ENCODE measurements at places on chromosomes 4 and X.

GRCh38 chr4:165207016-165207430, 338 bp upstream of the KLHL2 start:
- no peak for DNase-seq

DNA sequence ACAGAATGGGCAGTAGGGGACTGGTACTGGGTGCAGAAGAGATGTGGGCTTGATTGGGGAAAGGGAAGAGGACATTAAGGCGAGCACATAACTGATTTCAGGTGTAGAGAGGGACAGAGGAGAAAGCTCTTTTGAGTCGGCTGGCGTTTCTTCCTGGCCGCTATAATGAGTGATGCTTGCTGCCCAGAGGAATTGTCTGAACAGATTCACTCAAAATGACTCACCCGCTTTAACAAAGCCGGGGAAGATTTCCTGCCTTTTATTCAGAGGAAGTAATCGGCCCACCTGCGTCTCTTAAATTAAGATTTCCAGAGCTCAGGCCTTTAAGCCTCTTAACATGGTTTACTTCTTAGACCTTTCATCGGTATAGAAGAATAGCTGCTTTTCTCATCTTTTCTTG, 102.1 kb upstream of the AP1S2 start:
- DNase-seq = no peak

DNA sequence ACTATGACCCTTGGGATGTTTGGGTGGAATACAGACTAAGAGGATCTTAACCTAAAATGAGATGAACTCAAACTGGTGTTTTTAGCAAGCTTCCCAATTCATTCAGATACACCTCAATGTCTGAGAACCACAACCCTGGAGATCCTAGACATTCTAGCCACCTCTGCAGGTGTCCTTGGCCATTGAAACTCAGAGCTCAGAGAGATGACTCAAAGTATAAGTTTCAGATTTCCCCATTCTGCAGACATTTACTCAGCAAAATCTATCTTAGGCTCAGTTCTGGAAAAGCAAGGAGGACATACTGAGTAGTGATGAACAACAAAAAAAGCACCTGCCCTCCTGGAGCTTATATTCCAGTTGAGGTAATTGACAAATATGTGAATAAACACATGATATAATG, 47.8 kb downstream of the COMMD8 start:
- DNase-seq = no peak

DNA sequence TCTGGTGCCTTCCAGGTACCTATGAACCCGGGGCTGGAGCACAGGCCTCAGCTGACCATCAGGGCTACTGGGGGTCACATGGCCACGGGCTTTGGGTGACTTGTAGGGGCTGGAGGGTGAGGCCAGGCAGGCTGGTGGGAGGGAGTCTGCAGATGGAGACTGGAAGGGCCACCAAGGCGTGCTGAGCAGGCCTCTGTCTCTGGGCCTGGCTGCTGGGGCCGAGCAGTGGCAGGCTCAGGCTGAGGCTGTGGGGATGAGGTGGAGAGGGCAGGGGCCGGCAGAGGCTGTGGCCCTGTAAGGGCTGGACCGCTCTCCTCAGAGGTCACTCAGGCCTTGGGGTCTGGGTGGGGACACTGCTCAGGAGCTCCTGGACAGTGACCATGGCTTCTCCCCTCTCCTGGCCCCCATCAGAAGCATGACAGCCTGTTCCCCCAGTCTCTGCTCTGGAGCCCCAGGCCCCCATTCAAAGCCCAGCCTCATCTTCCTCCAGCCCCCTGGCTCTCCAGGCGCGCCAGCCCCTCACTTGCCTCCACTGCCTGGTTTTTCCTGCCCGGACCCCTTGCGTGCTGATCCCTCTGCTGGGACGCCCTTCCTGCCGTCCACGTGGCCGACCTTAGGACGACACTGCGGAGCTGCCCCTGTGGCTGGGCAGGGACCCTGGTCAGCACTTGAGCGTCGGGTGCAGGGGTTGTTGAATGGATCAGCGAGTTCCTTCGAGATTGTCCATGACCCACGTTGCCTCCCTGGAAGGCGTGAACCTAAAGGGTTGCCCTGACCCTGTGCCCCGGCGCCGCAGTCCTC, 11.1 kb upstream of the NAT8L start:
- DNase-seq = no peak

- no peak for DNase-seq
Measured at GRCh38 chr4:107600436-107600835, 119.6 kb downstream of the PAPSS1 start.

DNA sequence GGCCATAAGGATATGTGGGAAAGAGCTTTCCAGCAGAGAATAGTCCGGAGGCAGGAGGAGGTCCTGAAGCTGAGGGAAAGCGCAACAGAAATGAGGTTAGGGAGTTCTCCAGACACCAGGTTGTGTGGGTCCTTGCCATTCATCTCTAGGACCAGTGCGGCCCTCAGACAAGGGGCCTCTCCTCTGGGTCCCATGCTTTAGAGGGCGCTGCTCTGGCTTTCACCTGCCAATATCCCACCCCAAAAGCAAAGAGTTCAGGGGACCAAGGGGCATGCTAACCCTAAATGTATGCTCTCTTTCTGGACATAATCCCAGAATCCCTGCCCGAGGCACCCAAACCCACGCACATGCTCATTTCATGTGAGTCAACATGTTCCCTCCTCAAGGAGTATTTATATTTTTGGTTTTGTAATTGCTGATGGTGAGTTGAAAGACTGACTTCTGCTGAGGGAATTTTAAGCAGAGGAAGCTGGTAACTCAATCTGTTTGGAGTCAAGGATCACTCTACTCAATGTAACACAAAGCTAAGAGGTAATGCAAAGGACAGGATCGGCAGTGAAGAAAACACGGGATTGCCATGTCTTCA, 14.8 kb downstream of the RPL34 start:
- no peak for DNase-seq

- no peak for DNase-seq
Measured at GRCh38 chr4:72375073-72375736, 193.8 kb downstream of the ADAMTS3 start.

DNA sequence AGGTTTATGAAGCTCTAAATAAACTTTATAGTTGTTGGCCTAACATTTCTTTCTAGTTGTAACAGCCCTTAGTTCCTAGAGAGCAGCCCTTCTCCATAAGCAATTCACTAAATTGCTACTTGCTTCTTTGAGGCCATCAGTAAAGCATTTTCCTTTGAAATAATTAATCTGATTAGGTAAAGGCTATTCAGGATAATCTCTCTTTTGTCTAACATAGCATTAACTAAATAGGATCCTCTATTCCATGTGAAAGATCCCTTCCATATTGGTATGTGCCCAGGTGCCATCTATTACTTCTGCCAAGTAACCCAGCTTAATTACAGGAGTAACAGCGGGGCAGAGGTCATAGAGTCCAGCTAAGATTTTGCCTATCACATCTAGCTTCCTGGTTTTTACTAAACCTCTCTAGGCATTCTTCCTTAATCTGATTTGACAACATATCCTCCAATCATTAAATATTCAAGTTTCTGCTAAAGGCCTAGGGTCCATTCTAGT, 1408.0 kb downstream of the PCDH18 start:
- no peak for DNase-seq

DNA sequence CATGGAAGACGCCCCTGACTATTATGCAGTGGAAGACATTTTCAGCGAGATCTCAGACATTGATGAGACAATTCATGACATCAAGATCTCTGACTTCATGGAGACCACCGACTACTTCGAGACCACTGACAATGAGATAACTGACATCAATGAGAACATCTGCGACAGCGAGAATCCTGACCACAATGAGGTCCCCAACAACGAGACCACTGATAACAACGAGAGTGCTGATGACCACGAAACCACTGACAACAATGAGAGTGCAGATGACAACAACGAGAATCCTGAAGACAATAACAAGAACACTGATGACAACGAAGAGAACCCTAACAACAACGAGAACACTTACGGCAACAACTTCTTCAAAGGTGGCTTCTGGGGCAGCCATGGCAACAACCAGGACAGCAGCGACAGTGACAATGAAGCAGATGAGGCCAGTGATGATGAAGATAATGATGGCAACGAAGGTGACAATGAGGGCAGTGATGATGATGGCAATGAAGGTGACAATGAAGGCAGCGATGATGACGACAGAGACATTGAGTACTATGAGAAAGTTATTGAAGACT, 3.6 kb downstream of the TSPYL2 start:
- no peak for DNase-seq

DNA sequence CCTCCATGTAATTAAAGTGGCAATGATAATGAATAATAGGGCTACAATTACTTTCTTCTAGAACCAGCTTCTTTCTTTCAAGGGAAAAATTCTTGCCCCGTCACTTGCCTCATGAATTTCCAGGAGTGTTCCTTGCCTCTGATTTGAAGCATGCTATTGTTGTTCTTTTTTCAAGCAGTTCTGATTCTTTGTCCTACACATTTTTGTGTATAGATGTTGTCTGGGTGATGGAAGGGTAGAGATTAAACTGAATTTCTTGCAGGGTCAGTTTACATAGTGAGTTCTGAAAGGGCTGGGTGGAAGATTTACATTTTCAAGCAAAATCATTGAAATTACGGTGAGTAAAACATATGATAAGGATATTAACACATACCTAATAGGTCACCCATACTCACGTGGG, 107.0 kb upstream of the TENM3 start:
- no peak for DNase-seq

DNA sequence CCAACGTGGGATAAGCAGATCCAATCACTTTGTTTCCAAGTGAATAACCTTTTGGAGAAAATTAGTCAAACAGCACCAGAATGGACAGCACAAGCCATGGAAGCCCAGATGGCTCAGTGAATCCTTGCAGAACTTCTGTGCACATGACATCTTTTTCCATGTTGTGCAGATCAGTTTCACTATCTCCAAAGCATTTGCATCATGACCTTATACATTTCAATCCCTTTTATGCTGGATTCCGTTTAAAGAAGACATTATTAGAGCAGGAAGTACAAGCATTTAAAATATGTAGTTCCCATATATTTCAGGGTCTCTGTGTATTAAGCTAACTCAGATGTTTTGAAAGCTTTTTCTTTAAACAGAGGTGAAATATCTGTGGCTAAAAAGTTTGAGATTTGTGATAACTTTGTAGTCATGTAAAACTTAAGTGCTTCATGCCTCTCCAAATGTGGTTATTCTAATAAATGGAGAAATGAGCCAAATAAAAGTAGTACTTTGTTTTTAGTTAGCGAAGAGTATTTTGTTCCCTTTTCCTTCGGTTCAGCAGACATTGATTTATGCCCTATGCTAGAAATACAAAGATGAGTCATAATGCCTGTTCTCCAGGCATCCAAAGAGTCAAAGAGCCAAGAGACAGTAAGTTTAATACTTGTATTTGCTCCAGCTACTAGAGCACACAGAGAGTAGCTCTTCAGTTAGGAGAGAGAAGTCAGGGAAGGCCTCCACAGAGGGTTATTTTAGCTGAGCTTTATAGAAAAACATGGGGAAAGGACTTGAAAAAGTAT, 39.0 kb downstream of the PLAC8 start:
- no peak for DNase-seq

DNA sequence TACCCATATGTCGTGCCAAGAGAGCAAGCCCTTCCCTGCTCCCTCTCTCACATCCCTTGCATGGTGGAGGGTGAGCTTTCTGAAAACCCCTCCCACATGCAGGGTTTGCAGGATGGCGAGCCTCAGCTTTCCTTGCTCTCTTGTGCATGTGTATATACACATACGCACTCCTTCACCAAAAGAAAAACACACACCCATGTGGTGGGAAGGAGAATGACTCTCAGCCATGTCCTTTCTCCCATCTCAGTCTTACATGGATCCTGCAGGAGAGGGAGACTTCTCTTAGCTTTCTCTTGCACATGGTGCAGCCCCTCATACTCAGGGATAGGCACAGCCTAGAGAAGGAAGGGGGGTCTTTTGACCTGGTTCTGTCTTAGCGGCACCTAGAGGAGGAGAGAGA, 81.1 kb downstream of the CLCN5 start:
- no peak for DNase-seq

DNA sequence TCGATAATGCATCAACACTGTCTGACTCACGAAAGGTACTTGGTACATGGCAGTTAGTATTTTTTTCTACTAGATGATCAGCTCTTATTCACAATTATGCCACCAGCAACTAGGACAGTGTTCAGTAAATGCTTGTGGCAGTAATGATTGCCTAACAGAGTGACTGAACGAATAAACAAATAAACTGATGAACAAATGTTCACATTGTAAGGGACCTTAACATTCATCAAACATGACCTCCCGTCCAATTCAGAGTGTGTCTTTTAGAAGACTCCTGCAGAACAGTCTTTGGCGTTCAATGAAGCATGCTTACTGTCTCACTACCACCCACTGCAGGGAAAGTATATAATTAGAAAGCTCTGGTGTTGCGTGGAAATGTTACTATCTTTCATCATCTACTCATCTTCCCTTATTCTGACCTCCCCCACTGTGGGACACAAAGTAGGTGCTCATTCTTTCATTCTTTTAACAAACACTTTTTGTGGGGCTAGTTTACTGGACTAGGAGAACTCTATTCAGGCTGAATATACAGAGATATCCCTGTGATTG, 319.3 kb downstream of the RAB28 start:
- no peak for DNase-seq

DNA sequence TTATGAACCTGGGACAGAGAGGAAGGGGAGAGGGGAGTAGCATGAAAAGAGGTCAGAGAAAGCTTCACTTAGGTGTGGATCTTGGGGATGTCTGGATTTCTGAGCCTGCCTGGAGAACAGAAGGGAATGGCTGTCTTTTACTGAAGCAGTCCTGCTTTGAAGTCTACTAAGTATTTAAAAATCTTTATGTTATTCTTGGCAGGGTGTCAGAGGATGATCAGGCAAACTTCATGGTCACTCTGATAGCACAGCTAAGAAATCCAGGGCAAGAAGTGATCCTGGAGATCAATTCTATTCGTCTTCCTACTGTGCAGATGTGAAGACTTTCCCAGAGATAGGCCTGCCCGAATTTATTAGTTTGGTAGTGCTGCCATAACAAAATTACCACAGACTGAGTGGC, 464.4 kb upstream of the BOD1L1 start:
- DNase-seq = no peak

GRCh38 chrX:77556276-77556675, 109.1 kb downstream of the FGF16 start:
- no peak for DNase-seq

GRCh38 chr4:168139336-168139735, 47.0 kb downstream of the ANXA10 start:
- DNase-seq = no peak

- no peak for DNase-seq
Measured at GRCh38 chr4:3397128-3397527, 44.6 kb upstream of the HGFAC start.

- DNase-seq = no peak
Measured at GRCh38 chr4:42843694-42844093, 48.8 kb upstream of the GRXCR1 start.

GRCh38 chrX:71098302-71098701, 2.7 kb downstream of the FOXO4 start:
- peak; percentile 67 for DNase-seq

- DNase-seq = no peak
Measured at GRCh38 chr4:84985952-84986351, 19.5 kb upstream of the WDFY3 start.

GRCh38 chr4:185702147-185702663, 109.8 kb downstream of the SORBS2 start:
- no peak for DNase-seq

DNA sequence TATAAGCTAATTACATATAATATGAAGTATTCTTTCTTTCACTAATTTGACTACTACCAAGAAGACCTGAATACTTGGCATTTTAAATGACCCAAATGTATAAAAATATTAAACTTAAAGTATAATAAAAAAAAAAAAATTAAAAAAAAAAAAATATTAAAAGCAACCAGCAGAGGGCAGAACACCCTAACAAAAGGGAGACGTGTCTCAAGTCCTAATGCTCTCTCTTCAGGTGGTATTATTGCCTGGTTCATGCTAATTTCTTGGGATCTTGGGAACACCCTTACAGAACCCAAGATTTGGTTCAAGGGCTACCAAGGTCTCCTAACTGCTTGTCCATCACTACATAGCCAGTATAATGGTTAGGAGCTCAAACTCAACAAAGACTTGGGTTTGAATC, 754.8 kb downstream of the RAB28 start:
- no peak for DNase-seq
